Stromal cell of bone marrow (primary cell): ENCODE measurements at places on chromosomes 7 and 10.

- no peak for DNase-seq
Measured at GRCh38 chr10:116905845-116906210, 56.5 kb downstream of the ENO4 start.

- DNase-seq: no peak
Measured at GRCh38 chr7:31105256-31105950, 53.3 kb downstream of the ADCYAP1R1 start.

DNA sequence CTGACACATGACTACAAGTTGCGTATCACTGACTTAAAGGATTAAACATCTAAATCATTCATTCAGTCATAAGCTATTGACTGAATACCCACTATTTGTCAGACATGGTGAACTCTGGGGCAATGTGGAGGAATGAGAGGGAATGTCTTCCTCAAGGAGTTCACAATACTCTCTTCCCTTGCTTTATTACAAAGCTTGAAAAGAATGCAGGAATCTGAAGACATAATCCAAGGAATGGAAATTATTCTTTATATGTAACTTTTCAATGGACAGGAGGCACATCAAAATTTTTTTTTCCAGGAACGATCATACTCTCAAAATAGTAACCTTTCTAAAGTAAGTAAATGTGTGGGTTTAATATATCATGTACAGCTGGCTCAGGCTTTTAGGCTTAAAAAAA, 111.9 kb downstream of the ATXN7L1 start:
- DNase-seq: no peak

DNA sequence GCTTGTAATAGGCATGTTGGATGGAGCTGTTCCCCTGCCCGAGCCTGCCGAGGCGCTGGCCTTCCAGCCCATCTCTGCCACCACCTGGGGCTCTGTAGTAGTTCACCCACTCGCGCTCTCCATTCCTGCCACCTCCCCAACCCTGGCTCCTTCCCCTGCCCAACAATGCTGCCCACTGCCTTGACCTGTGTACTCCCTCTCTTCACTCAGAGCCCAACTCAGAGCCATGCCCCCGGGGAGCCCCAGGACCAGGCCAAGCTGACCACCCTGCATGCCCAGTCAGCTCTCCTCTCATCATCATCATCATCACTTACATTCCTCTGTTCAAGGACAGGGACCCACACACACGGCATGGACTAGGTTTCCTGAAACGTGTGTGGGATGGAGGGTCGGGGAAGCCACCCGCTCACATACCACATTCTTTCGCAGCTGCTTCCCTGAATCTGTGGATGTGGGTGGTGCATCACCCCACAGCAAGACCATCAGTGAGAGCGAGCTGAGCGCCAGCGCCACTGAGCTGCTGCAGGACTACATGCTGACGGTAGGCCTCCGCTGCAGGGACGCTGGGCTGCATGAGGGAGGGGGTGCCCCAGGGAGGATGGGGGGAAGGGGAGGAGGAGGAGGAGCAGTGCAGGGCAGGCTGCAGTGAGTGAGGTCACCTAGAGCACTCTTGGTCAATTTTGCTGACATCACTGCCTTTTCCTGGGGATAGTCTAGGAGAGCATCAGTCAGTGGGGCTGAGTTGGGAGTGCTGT, 15.6 kb downstream of the NACAD start:
- DNase-seq: no peak

DNA sequence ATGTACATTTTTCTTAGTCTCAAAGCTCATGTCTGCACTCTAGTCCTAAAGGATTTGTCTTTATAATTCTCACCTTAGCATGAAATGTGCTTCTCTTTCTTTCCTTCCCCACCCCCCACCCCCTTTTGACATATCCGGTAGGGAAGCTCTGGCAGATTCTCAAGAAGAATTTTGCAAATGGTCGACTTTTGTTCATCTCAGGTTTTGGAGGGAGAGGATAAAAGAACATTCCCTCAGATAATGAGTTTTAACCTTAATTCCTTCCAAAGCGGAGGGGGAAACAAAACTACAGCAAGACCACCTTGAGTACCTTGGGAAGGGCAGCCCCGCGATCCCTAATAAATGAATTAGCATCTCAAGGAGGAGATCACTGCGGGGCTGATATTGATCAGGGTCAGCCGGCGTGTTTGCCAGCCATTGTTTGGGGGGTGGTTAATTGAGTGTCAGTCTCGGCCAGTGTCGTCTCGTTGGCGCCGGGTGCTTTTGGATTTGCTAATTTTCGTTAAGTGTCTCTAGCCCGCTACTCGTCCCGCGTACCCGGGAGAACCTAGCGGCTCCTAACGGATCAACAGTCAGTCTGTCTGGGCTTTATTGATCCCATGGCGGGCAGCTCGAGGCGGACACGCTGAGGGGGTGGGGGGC, 874 bp upstream of the BAMBI start:
- no peak for DNase-seq

GRCh38 chr10:110360857-110361474, 56.2 kb upstream of the SMNDC1 start:
- DNase-seq: no peak

DNA sequence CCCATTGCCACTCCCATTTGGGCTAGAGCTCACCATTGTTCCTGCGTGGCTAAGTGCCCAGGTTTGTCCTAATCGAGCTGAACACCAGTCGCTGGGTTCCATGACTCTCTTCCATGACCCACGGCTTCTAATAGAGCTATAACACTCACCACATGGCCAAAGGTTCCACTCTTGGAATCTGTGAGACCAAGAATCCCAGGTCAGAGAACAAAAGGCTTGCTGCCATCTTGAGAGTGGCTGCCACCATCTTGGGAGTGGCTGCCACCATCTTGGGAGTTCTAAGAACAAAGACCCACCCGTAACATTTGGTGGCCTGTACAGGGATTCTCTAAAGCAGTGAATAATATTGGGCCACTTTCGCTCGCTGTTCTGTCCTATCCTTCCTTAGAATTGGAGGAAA, 37.0 kb downstream of the AKR1B15 start:
- DNase-seq: no peak

- DNase-seq: no peak
Measured at GRCh38 chr7:70498232-70498992, 633.5 kb upstream of the GALNT17 start.

DNA sequence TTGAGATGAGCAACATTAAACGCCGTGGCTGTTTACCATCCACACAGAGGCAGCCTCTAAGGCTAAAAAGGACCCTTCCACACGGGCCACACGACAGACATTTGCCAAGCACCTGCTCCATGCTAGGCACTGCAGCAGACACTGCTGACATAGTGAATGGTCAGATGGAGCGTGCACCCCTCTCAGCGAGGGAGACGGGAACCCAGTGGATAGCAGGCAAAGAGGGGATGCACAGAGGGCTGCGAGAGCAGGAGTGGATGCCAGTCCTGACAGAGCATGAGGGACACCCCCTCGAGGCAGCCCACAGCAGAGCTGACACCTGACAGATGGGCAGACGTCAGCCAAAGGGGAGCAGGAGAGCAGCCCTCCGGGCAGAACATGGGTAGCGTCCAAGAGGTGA, 5.6 kb upstream of the STK32C start:
- no peak for DNase-seq

DNA sequence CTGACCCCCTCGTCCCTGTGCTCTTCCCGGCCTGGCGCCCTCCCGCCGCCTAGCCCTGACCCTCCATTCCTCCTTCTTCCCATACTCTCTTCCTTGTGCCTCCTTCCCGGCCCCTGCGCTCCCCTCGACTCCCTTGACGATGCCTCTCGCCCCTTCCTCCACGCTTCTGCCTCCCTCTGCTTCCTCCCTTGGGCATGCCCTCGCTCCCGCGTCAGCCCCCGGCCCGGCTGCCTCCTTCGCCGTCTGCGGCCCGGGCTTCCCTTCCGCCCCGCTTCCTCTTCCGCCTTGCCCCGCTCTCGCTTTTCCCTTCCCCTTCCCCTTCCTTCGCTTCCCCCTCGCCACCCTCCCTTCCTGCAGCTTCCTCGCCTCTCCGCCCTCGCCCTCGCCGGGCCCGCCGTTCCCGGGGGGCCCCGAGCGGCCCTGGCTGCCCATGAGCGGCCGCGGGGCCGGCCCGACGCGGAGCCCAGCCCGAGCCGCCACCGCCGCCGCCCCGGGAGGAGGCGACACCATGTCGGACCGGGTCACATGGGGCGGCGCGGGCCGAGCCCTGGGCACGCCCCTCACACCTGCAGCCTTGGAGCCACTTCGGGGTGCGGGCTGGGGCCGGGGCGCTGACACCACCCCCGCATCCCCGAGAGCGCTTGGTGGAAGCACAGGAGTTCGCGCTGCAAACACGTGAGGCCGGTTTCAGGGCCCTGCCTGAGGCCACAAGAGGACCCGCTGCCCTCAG, at the start of gene FBXW4:
Gene FBXW4, minus strand, starts transcription at position 497 of the 730 bp plus-strand sequence. Its CDS starts 65 bp downstream, at position 432.
- DNase-seq: no peak

- DNase-seq: no peak
Measured at GRCh38 chr10:132692311-132692710, 93.6 kb downstream of the NKX6-2 start.

DNA sequence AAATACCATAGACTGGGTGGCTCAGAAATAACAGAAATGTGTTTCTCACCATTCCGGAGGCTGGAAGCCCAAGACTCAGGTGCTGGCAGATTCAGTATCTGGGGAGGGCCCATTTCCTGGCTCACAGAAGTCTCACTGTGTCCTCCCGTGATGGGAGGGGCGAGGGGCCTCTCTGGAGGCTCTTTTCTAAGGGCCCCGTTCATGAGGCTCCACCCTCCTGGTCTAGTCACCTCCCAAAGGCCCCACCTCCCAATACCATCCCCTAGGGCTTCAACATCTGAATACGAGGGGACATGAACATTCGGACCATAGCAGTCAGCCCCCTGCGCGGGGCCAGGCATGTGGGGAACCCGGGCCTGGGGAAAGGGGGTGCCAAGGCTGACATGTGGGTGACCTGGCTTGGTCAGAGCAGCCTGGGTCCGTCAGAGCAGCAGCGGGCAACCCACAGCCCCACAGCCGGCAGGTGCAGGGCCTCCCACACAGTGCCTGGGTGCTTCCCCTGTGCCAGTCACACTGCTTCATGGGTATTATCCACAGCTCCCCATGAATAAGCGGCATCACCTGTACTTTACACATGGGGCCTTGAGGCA, 13.3 kb upstream of the CNPY1 start:
- DNase-seq: no peak

GRCh38 chr10:78830062-78830975, 238.4 kb upstream of the ZMIZ1 start:
- DNase-seq: no peak

- DNase-seq: no peak
Measured at GRCh38 chr10:12628964-12629766, 279.8 kb downstream of the CAMK1D start.

- DNase-seq: no peak
Measured at GRCh38 chr7:139691253-139691781, 86.5 kb downstream of the HIPK2 start.

- DNase-seq: no peak
Measured at GRCh38 chr7:81751619-81752317, 18.1 kb downstream of the HGF start.

GRCh38 chr10:70233939-70234300, 691 bp upstream of the PPA1 start:
- DNase-seq: no peak

DNA sequence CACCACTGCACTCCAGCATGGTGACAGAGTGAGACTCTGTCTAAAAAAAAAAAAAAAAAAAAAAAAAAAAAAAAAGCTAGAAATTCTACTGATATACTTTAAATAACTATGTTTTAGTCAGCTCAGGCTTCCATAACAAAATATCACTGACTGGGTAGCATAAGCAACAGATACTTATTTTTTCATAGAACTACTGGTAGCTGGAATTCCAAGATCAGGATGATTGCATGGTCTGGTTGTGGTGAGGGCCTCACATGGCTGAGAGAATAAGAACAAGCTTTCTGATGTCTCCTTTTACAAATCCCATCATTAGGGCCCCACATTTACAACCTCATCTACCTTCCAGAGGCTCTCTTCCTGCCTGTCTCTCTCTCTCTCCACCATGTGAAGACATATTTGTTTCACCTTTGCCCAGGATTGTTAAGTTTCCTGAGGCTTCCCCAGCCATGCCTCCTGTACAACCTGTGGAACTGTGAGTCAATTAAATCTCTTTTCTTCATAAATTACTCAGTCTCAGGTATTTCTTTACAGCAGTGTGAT, 126.7 kb upstream of the SEMA3C start:
- no peak for DNase-seq

GRCh38 chr10:88253128-88253527, 330.0 kb downstream of the RNLS start:
- DNase-seq: no peak

DNA sequence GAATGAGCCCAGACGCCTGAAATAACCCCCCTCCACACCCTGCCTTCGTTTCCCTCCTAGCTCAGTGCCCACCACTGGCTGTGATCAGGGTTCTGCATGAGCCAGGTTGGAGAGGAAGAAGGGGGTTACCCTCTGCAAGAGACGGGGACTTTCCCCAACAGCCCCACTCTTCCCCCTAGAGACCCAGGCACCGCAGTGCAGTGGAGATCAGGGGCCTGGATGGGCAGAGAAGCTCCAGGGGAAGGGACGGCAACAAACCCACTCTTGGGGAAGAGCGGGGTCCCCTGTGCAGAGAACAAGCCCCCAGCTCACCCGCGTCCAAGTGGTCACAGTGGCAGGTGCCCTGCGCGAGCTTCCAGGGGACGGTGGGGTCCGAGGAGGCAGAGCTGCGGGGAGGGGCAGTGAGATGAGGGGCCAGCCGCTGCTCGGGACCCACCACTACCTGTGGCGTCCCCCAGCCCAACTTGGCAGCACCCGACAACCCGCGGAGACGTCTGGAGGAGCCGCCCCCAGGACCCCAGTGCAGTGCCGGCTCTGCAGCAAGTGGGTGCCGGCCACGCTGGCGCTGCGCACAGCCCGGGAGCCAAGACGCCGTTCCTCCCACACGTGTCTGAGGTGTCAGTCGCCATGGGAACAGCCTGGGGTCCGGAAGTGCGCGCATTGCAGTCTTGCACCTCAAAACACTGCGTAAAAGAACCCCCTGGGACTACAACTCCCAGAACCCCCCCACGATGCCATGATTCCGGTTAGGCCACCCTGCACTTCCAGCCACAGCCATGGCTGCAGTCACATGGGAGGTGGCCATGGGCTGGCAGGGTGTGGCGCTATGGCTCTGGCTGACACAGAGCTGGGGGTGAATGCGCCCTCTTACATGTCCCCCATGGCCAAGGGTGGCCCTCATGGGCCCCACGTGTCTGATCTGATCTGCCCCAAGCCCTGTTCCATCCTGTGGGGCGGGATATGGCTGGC, 45.8 kb upstream of the WIPI2 start:
- no peak for DNase-seq
